ENCODE measurements at places on chromosomes 13 and 19.

DNA sequence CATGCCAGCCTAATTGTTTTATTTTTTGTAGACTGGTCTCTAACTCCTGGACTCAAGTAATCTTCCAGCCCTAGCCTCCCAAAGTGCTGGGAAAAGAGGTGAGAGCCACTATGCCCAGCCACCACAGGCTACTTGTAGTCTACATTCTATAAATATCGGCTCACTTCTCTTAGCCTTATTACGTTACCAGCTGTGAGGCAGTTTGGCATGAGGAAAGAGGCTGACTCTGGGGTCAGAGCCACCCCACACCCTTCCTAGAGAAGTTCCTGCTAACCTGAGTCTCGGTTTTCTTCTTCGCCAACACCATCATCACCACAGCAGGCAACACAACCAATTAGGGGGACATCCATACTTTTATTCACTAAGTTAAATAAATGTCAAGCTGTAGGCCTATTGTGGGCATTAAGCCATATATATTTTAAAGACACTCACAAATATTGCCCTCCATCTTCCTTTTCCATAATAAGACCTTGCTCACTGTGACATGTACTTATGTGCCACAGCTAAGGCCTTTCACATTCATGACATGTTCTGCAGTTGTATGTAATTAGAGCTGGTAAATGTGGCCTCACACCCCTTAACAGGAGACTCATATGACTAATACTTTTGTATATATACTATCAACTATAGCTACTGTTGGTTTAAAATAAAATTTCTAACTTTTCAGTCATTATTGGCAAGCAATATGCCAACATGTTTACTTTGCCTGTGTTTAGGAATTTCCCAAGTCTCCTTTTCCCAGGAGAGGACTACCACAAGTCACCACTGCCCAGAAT is 5.7 kb downstream of the SLC25A30 start:
- no peak for DNase-seq

DNA sequence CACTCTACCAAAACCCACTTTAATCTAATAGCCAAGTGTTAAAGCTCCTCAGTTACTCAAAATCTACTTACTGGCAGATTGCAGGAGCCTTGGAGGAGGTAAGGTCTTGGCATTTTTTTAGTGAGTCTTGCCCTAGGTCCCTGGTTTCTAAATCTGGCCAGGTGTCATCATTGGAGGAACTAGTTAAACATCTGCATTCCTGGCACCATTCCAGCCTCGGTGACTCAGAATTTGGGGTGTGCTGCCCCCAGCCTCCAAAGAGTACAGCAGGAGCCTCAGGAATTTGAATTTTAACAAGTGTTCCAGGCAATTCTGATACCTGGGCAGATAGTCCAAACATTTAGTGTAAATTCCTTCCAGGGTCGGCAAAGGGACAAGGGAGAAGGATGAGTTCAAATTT is 37.4 kb downstream of the KLF5 start:
- DNase-seq = no peak

GRCh38 chr19:4538601-4538954 is 1.3 kb downstream of the LRG1 start:
- DNase-seq = peak; percentile 34

GRCh38 chr13:45292176-45292575 is 48.8 kb downstream of the TPT1 start:
- DNase-seq = peak; percentile 24

- peak; percentile 41 for DNase-seq
These were observed 43.1 kb downstream of the CYP4F22 start for GRCh38 chr19:15551293-15552004.

DNA sequence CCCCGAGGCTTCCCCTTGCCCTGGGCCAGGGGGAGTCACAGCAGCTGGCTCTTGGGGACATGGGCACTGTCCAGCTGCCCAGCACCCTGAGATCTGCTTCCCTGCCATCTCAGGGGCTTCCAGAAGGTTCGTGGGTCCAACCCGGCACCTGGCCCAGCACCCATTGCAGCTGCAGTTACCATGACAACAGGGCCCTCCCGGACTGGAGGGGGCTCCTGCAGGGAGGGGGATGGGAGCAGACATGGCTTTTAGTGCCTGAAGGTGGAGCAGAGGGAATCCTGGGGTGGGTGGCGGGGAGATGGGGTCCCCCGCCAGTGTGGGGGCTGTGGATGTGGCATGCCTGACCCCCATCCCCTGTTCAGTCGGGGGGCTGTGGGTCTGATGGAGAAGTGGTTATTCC is 14.7 kb downstream of the PIN1 start:
- no peak for DNase-seq
